Central memory CD8-positive, alpha-beta T cell (primary cell): ENCODE measurements at places on chromosomes 4 and X.
A peak's percentile ranks its signal among the peaks of the same experiment; 100 is the strongest.

DNA sequence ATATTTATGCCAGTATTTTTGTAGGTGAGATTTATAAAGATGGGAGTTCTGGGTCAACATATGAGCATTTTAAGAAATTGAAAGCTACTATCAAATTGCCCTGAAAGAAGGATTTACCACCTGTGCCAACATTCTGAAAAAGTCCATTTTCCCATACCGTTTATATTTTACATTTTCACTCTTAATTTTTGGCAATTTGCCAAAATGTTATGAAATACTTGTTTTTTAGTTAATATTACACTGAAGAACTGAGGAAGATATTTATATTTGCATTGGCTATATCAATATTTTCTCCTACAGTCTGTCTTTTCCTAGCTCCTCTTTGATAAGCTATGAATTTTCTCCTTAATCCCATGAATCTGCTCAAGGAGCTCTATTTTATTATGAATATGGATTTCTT is 52.4 kb downstream of the DCHS2 start:
- no peak for DNase-seq
- no peaks in the 10 kb centered on the region for H3K36me3 ChIP-seq
- no peaks in the 10 kb centered on the region for H3K4me1 ChIP-seq
- H3K4me3 ChIP-seq: no peak overlapping the region

GRCh38 chr4:3074846-3075651 is 568 bp downstream of the HTT start:
- peak; percentile 21 for DNase-seq
- no peaks in the 10 kb centered on the region for H3K27me3 ChIP-seq
- peaks cover 28% of the 10 kb centered on the region for H3K4me1 ChIP-seq
- H3K36me3 ChIP-seq: peaks cover 10% of the 10 kb centered on the region

DNA sequence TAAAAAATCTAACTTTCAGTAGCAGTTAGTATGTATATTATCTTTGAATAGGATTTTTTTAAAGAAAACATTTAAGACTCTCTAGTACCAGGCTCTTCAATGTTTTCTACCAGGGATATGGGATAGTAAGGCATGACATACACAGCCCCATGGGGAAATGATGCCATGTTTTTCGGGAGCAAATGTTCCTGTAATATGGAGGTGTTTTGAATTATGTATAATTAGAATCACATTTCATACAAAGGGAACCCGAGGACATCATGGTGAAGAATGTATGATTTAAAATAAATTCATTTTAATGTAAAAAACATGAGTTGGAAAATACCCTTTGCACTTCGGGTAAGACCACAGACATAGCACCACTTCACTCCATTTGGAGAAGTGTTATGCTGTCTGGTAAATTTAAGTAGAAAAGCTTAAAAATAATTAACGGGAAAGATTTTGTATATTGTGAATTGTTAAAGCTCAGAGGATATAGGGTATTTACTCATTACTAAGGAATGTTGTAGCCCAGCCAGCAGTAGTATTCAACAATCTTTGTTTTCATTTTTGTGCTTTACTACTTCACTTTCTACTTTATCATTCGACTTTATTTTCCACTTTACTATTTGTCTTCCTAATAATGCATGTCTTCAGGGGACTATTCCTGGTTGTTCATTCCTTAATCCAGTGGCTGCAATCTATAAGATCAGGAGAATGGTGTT is 2050.7 kb downstream of the ARAP2 start:
- no peaks in the 10 kb centered on the region for H3K4me1 ChIP-seq
- no peak overlapping the region for H3K27ac ChIP-seq
- H3K27me3 ChIP-seq: no peaks in the 10 kb centered on the region
- H3K36me3 ChIP-seq: no peaks in the 10 kb centered on the region
- no peak for DNase-seq

- H3K36me3 ChIP-seq: peaks cover 23% of the 10 kb centered on the region
- H3K27ac ChIP-seq: peak within 1 kb of the TSS; percentile 99
- peaks cover 48% of the 10 kb centered on the region for H3K4me1 ChIP-seq
- DNase-seq: peak; percentile 83
Measured at GRCh38 chr4:6200011-6200921, at the start of gene JAKMIP1. TSS of gene JAKMIP1 (minus strand) at chr4:6200549. CDS start at chr4:6112850, 87,699 bp downstream.

DNA sequence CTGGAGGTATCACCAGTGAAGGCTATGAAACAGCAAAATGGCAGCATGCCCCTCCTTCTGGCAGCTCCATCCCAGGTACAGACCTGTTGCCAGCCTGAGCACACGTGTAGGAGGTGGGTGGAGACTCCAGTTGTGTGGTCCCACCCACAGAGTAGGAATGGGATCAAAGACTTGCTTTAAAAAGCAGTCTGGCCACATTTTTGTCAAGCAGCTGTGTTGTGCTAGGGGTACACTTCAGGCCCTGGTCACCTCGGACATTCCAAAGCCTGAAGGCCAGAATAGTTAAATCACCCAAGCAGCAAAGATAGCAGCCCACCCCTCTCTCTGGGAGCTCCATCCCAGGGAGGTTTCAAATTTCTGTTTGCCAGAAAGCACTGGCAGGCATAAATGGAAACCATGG is 20.3 kb upstream of the AMBN start:
- DNase-seq: no peak
- H3K4me3 ChIP-seq: no peak overlapping the region
- no peaks in the 10 kb centered on the region for H3K4me1 ChIP-seq
- no peak overlapping the region for H3K27ac ChIP-seq

DNA sequence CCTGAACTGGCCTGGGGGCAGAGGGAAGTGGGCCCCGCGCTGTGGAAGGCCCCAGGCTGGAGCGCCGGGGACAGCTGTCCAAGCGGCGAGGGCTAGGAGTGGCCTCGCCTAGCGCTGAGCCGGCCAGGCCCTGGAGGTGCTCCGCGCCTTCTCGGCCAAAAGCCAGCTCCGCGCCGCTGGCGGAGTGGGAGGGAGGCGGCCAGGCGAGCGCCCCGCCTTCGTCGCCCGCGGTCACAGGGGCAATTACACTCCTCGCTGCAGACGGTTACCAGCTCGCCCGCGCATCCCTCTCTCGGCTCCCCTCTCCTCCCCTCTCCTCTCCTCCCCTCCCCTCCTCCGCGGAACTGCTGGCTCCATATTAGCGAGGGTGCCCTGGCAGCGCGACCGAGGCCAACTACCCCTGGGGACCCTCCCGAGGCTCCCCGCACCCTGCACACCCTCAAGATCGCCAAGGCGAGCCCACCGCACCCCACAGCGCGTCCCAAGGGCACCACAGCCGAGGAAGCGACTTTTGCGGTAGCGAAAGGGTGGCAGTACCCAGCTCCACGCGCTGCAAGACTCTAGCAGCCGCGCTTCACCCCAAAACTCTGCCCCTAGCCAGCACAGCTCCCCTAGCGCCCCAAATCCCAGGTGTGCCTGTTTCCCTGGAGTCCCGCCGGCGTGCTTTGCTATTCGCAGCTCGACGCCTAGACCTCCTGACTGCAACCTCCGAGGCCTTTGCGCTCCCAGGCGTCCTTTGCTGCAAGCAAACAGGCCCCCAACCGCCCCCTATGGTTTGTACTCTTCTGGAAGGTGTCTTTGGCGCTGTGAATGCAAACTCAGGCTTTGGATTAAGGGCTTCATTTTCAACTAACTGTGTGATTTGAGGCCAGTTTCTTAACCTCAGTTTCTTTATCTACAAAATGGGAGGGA is 91.4 kb downstream of the BCOR start:
- H3K4me3 ChIP-seq: peak overlapping the region; percentile 50
- peaks cover 26% of the 10 kb centered on the region for H3K27me3 ChIP-seq
- H3K27ac ChIP-seq: no peak overlapping the region
- peaks cover 2% of the 10 kb centered on the region for H3K36me3 ChIP-seq
- peaks cover 17% of the 10 kb centered on the region for H3K4me1 ChIP-seq

- H3K4me1 ChIP-seq: no peaks in the 10 kb centered on the region
- peaks cover 6% of the 10 kb centered on the region for H3K27me3 ChIP-seq
- H3K36me3 ChIP-seq: no peaks in the 10 kb centered on the region
- H3K27ac ChIP-seq: no peak overlapping the region
- no peak for DNase-seq
Measured at GRCh38 chrX:14936561-14936960, 63.3 kb downstream of the MOSPD2 start.

DNA sequence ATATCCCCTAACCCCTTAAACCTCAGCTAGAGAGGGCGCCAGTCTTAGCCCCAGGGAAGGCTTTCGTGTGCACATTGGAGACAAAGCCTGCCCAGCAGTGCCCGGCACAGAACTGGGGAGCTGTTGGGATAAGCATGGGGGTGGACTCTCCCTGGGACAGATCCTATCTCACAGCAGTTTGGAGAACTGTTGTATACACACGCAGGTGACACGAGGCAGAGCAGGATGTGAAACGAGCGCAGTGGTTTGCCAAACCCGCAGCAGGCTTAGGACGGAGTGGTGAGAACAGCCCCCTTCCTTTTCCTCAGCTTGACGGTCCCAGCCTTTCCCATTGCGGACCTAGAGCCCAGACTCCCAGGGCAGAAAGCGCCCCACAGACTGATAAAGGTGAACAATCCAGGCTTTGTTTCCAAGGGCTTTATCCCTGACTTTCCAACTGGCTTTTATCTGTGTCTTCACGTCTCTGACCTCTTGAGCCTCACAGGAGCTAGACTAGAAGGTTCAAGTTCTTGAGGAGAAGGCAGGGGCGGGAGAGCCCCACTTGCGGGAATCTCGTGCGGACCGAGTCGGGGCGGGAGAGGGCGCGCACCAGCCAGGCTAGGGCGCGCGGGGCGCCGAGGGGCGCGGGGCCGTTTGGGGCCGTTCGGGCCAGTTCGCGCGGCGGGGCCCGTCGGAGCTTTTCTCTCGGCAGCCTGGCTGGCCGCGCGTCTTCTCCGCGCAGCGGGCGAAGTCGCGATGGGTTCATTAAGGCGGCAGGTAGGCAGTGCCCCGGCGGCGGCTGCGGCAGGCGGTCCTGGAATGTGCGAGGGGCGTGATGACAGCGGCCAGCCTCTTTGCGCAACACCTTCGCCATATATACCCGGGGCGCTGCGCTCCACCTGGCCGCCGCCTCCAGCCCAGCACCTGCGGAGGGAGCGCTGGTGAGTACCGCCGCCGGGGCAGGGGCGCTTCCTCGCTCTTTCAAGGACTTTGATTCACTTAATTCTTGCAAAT is at the start of gene SLC34A2:
SLC34A2 (plus strand) TSS at position 881 of the 993 bp plus-strand sequence. CDS start 6,650 bp downstream, outside the sequence.
- no peak for DNase-seq
- peaks cover 36% of the 10 kb centered on the region for H3K27me3 ChIP-seq
- H3K4me1 ChIP-seq: peaks cover 13% of the 10 kb centered on the region
- H3K36me3 ChIP-seq: no peaks in the 10 kb centered on the region
- no peak within 1 kb of the TSS for H3K27ac ChIP-seq

DNA sequence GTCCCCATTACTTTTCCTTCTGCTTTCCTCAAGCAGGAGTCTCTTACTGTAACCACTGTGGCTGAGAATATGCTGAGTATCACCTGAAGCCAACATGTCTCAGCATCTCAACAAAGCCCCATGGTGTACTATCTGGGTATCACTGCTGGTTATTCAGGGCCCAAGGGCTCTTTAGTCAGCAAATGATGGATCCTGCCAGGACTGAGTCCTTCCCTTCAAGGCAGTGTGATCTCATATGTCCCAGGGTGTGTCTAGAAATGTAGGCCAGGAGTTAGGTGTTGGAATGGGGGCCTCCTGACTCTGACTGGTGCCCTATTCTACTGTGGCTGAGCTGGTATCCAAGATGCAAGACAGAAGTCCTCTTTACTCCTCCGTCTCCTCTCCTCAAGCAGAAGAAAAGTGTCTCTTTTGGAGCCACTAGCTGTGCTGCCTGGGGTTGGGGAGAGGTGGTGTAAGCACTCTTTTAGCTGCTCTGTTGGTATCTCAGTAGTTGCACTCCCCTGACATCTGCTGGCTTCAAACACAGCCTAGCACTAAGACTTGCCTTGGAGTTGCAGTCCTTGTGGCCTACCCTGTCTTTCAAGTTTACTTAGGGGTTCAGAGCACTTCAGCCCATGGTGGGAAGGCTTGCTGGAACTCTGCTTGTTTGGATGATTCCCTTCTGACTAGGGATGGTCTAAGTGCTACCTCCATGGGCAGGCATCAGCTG is 28.6 kb downstream of the OCIAD2 start:
- H3K27me3 ChIP-seq: no peaks in the 10 kb centered on the region
- no peak overlapping the region for H3K27ac ChIP-seq
- no peaks in the 10 kb centered on the region for H3K4me1 ChIP-seq
- H3K36me3 ChIP-seq: no peaks in the 10 kb centered on the region
- no peak overlapping the region for H3K4me3 ChIP-seq
- DNase-seq: no peak

DNA sequence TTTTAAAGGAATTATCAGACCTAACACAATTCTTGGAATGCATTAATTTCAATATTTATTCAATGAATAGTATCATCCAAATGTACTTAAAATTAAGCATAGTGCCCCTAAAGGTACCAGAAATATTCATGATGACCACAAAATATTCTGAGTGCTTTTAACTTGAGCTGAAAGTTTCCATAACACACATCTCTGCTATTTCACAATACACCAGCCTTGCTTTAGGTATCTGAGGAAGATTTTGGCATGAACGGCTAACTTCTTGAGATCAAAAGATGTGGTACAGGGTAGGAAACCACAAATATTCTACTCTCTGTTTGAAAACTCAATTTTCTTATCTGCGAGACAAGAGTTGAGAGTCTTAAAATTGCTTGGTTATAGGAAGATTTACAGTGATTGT is 538.3 kb upstream of the PCDH7 start:
- no peaks in the 10 kb centered on the region for H3K27me3 ChIP-seq
- H3K4me3 ChIP-seq: no peak overlapping the region
- H3K4me1 ChIP-seq: no peaks in the 10 kb centered on the region
- no peak for DNase-seq
- no peak overlapping the region for H3K27ac ChIP-seq
- H3K36me3 ChIP-seq: no peaks in the 10 kb centered on the region

GRCh38 chrX:39654183-39654925 is 443.4 kb downstream of the BCOR start:
- H3K4me3 ChIP-seq: no peak overlapping the region
- H3K27ac ChIP-seq: no peak overlapping the region
- H3K27me3 ChIP-seq: peaks cover 30% of the 10 kb centered on the region
- H3K36me3 ChIP-seq: no peaks in the 10 kb centered on the region
- DNase-seq: no peak

DNA sequence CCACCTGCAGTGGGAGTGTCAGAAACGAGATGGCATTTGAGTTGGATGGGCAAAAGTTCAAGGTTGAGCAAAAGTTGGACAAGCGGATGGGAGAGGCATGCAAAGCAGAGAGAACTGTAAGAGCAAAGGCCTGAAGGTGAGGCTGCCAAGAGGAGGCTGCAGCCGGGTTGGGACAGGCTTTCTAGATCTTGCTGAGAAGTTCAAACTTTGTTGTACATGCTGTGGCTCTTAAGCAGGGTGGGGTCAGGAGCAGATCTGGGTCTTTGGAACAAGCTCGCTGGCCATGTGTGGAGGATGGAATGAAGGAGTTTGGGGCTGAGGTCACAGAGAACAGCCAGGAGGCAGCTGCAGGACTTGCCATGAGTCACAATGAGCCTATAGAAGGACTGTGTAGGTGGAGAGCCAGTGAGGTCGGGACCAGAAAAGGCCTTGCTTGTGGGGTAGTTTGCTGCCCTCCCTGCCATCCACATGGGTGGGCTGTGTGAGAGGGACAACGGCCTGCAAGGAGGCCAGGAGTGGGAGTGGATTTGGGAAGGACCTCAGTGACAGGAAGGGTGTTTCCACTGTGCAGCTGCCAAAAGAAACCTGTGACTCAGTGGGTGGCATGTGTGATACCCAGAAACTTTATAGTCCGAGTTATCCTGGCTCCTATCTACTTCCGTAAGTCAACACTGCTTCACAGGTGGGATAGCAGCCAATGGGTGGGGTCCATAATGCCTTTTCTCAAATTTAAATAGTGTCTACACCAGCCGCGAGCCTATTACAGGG is 210.4 kb downstream of the MID1IP1 start:
- H3K36me3 ChIP-seq: no peaks in the 10 kb centered on the region
- no peak overlapping the region for H3K27ac ChIP-seq
- no peak for DNase-seq
- H3K4me3 ChIP-seq: no peak overlapping the region
